ENCODE measurements at places on chromosomes 3 and 15.

DNA sequence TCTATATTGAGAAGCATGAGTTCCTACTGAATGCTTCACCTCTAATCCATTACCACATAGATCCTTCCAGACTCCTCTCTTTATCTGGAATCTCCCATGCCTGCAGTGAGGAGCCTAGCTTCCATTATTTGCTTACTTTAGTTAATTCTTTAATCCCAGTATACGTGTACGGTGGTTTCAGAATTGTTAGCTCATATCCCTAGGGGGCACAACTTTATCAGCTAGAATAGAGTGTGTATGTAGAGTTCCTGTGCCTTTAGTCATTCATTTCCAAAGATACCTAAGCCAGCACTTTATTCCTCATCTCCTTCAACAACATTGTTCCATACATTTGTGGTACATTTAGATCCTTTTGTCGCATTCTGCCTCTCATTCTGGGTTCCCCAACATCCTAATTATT lies 226.0 kb downstream of the TJP1 start:
- H3K4me1 ChIP-seq = no peaks in the 10 kb centered on the region
- DNase-seq = no peak
- no peak overlapping the region for H3K27ac ChIP-seq
- no peak overlapping the region for H3K4me3 ChIP-seq
- H3K27me3 ChIP-seq = no peaks in the 10 kb centered on the region

- H3K36me3 ChIP-seq = no peaks in the 10 kb centered on the region
- no peak overlapping the region for H3K4me3 ChIP-seq
- no peak overlapping the region for H3K27ac ChIP-seq
- DNase-seq = no peak
- H3K4me1 ChIP-seq = no peaks in the 10 kb centered on the region
These were observed 48.9 kb upstream of the STRIT1 start for GRCh38 chr3:155342344-155342743.

GRCh38 chr15:71109905-71110304 lies 5.4 kb upstream of the THSD4 start:
- H3K27ac ChIP-seq = no peak overlapping the region
- no peak for DNase-seq
- no peaks in the 10 kb centered on the region for H3K27me3 ChIP-seq
- H3K4me1 ChIP-seq = peaks cover 3% of the 10 kb centered on the region
- H3K36me3 ChIP-seq = no peaks in the 10 kb centered on the region

DNA sequence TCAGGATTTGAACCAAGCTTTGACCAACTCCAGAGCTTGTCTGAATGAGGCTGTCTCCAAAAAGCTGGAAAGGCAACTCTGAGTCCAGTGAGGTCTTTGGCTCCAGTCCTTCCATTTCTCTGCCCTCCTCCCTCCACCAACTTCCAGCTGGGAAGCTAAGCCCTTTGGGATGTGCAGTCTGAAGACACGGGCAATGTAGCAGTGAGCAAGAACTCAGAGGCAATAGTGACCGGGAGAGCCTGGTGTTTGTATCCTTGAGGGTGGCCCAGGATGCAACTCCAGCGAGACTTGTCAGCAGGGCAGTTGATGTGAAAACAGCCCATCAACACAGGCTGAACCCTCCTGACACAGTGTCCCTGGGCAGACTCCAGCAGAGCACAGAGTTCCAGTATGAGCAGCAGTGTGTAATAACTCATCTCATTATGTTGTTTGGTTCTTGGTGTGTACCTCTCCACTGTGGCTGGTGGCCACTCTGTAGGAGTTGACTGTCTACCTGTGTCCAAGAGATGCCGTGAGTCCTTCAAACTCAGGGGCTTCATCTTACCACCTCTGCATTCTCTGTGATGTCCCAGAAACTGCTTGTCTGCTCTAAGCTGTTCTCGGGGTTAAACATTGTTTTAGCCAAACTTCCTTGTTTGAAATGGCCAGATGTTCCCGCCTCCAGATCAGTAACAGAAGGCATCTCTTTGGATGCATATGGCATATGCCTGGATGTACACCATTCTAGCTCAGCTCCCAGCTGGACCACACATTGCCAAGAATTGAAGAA lies 6.6 kb downstream of the CDCP1 start:
- H3K27ac ChIP-seq = peak overlapping the region; percentile 78
- no peak for DNase-seq
- H3K4me1 ChIP-seq = peaks cover 79% of the 10 kb centered on the region
- no peaks in the 10 kb centered on the region for H3K36me3 ChIP-seq

All from suprapubic skin (tissue), 4 donors.